ENCODE measurements at places on chromosomes 3 and 15.

DNA sequence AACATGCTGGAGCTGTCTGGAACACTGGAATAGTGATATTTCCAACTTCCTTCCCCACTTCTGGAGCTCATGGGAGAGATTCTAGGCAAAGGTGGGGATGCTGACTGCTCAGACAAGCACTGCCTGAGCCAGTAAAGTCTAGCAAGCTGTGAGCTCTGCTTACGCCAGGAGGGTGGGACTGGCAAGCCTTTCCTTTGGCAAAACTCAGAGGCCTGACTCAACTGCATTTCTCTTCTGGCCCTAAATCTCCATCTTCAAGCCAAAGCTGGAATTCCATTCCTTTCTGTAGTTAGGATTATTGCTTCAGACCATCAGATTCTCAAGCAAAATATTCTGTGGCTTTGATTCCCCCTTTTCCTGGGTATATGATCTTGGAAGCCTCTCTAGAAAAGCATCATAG, 20.3 kb upstream of the EPB42 start:
- no peak for DNase-seq

GRCh38 chr3:127754411-127755304, 67.7 kb downstream of the MGLL start:
- DNase-seq: peak; percentile 32

- no peak for DNase-seq
These were observed 325.9 kb upstream of the TBL1XR1 start for GRCh38 chr3:177523067-177523675.

GRCh38 chr15:61032600-61033286, 196.4 kb downstream of the RORA start:
- DNase-seq: no peak

DNA sequence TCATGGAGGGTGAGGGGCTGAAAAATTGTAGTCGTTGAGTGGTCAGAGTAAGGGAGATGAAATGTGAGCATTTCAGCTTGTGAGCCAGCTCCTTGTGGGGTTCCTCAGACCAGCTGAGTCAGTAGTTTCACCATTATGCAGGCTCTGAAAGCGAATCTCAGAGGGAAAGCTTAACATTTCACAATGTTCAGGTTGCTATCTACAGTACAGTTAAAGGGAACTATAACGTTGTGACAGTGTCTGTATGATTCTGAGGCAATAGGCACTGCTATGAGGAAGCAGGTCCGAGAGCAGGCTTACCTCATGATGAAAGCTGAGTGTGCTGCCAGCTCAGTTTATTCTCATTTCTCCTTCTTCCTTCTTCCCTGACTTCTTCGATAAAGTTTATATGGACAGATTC, 469.6 kb downstream of the EDEM1 start:
- DNase-seq: no peak

- DNase-seq: no peak
These were observed 55.3 kb upstream of the P2RY1 start for GRCh38 chr3:152779653-152780052.

DNA sequence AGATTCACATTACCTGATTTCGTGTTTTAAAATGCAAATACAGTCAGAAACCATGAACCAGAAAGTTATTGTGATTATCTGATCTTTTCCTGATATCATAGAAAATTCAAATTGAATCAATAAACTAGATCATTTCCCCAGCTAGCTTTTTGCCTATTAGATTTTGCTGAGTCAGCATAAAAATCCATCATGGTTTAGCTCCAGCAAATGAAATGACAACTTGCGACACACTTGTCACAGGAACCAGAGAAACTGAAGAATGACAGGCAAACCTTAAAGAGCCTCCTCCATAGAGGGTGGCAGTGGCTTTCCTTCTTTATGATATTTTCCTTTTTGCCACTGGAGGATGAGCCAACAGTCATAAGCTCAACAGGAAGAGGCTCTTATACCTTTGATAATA, 30.6 kb upstream of the TMEM108 start:
- DNase-seq: no peak

DNA sequence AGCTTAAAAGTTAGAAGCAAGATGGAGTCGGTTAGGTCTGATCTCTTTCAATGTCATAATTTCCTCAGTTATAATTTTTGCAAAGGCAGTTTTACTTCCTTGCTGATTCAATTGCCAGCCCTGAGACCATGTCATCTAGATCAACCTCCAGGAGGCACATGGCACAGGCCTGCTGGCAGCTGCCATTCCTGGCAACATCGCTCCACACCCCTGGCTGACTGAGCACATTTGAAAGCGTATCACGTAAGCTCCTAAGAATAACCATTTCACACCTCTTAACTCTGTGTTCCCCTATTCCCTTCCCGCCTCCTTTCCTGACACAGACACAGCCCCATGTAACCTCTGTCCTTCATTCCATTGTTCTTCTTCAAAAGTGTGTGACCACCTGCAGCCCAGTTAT, 313.9 kb upstream of the CTNNB1 start:
- DNase-seq: no peak

DNA sequence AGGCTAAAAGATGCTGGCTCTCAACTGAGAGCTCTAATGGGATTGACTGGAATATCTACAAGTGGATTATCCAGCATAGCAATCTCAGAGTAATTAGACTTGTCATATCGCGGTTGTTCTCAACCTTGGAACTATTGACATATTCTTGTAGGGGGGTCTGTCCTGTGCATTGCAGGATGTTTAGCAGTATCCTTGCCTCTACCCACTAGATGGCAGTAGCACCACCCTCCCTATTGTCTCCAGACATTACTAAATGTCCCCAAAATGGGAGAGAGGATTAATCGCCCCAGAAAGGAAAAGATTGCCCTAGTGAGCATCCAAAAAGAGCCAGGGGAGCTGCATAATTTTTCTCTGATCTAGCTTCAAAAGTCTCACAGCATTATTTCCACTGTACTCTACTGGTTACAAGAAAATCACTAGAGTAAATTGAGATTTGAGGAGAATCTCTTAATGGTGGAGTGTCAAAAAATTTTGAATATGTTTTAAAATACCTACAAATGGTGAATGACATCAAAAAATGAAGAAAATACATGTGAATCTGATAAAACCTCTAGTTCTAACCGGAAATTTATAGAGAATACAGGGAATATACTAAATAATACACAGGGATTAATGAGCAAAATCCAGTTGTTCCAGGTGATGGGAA, 388.2 kb upstream of the AGTR1 start:
- DNase-seq: no peak

DNA sequence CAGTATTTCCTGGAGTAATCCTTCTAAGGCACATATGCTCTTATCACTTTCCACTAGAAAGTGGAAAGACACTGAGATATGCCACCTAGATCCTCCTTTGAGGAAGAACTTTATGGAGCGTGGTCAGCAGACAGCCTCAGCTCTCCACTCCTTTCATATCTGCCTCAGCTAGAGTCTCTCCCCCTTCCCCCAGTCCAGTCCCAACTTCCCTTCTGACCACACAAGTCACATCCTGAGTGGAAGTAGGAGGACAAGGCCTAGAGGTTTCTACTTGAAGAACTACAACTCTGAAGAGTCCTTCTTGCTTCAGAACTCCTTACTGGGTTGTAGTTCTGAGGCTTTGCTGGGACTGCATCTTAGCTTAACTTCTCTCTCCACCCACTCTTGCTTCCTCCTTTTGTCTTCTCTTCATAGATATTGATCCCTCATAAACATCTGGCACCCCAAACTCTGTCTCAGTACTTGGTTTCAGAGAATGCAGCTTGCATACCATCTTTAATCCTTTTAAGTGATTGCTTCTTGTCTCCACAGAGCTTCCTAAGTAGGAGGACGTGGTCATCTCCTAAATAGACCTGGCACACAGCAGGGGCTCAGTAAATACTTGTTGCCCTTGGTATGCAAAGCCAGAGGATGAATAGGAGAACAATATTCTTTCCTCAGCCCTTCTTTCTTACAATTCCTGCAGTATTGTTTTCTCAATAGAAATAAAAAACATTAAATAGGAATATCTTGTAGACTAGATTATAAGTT, 109.6 kb downstream of the OXSM start:
- no peak for DNase-seq

- no peak for DNase-seq
These were observed 41.5 kb downstream of the HRH1 start for GRCh38 chr3:11195721-11196332.

GRCh38 chr3:65425880-65426279, 612.8 kb downstream of the MAGI1 start:
- no peak for DNase-seq

DNA sequence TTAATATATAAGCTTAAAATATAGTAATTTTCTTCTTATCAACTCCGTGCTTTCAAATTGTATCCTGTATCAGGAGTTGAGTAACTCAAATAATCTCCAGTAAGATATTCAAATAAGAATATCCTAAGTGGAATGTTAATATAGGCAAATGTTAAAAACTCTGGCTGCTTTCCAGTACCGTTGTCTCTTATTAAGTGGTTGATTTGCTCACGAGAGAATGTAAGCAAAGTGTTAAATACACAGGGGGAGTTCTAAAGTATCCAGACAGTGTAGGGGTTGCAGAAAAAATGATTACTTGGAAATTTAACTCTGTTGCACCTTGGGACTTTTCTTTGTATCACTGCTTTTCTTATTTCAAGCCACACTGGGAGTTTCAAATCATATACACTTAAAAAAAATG, 478.9 kb upstream of the TBL1XR1 start:
- no peak for DNase-seq

DNA sequence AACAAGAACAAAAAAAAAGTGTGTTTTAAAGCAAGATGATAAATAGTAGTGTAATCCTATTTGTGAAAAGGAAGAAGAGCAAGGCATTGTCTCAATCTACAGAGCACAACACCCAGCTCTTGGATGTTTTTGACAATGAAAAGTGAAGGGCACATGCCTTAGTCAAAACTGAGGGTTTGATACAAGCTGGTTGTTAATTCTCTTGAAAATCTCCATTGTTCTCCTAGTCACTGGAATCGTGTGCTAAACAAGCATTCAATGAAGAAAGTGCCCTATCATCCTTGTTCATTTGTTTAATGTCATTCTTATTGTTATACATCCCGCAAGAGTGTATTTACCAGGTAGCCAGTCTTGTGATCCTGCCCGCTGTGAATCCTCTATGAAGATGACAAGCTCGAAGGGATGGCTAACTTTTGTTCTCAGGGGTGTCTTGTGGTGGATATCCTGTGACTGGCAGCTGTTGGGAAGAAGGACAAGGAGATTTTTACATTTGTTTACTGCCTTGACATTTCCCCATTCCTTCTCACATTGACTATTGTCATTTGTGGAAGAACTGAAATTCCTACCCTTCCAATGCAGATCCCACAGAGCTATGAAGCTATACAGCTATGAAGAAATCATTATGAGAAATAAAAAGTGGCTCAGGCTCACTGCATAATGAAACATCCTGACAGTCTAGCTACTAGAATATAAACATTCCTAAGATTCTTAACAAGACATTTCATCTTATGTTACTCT, 175.9 kb downstream of the VGLL3 start:
- DNase-seq: no peak

DNA sequence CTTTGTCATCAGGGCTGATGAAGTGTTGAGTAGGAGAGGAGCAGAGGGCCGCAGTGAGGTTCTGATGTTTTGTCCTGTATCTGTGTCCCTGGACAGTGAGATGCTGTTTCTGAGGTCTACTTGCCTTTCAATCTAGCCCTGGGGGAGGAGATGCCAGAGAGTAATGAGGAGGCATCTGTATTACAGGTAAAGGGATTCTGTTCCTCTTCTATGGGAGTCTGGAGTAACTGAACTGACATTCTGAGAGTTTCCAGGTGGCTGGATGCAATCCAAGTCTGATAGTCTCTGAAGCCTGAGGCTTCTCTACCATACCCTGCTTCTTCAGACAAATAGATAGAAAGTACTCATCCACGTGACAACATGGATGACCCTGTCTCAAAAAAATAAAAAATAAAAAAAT, 60.9 kb downstream of the IL12A start:
- no peak for DNase-seq

GRCh38 chr3:61876797-61877196, 315.4 kb downstream of the PTPRG start:
- DNase-seq: no peak

DNA sequence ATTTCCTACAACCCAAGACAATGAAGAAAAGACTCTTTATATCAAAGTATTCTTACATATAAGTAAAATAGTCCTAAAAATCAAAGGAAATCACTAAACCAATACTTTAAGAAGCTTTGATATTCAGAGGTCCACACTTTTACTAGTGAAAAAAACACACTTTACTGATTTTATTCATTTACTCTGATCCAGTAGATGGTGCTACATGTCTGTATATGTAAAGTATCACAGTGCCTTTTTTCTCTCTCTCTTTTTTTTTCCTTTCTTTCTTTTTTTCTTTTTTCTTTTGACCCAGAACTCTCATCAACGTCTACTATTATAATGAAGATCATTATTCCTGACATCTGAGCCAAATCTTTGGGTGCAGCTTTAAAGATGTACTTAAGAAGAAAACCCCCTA, 10.8 kb upstream of the CCDC39 start:
- no peak for DNase-seq

DNA sequence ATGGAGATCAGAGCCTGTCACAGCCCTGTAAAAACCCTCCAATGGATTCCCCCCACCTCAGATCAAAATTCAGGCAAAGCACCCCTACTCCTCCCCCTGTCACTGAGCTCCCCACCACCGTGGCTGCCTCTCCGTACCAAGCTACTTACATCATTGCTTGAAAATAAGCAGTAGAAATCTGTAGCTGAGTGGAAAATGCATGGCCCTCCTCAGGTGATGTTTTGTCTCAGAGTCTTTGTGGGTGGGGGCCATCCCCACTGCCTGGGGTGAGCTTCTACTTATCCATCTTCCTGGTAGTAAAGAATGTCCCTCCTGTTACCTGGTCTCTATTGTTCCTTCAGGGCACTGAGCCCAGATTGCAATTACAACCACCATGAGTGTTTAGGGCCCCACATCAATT, 34.5 kb downstream of the SLCO2A1 start:
- no peak for DNase-seq

- DNase-seq: no peak
These were observed 23.1 kb downstream of the XRN1 start for GRCh38 chr3:142424754-142425153.

DNA sequence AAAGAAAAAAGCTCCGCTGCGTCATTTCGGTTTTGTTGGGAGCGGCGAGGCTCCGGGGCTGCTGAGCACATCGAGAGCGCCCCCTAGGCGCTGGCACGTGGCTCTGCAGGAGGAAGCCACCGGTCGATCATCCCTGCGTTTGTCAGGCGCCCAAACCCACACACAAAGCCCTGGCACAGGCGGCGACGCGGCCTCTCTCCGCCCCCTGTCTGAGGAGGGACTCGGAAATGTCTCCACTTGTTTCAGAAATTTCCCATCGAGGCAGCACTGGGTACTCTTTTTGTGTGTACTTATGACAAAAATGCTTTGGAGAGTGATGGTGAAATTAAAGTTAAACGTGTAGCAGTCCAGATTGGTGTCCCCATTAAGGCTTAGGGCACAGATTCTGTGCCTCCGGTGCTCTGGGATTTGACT, 407.3 kb upstream of the ONECUT1 start:
- DNase-seq: no peak

Data from stimulated activated CD8-positive, alpha-beta memory T cell treated with anti-CD3 and anti-CD28 coated beads, Interleukin-15, amount 100 ng/mL, for 4 hours (primary cell).